Tibial artery (tissue), 4 donors: ENCODE measurements at places on chromosomes 13 and 19.

DNA sequence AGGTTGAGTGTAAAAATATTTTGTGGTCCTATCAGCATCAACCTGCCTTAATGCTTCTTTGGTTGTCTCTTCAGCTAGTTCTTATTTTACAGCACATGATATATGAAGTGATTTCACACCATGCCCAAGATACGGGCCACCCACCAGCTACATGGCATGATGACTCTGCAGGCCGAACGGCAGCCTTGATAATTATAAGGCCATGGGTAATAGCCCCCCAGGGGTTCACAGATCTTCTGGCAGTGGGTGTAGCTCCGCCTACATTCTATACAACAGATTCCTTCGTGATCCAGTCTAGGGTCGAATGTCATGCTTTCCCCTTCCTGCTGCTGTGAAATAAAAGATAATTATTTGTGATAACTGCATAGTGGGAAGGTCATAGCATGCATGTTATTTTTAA is 36.1 kb downstream of the CNMD start:
- H3K27ac ChIP-seq, result no peak overlapping the region
- H3K4me1 ChIP-seq, result no peaks in the 10 kb centered on the region
- no peak overlapping the region for H3K4me3 ChIP-seq
- DNase-seq, result no peak
- H3K27me3 ChIP-seq, result no peaks in the 10 kb centered on the region
- H3K36me3 ChIP-seq, result peaks cover 11% of the 10 kb centered on the region

GRCh38 chr19:43711751-43712355 is 4.0 kb upstream of the IRGC start:
- H3K36me3 ChIP-seq, result no peaks in the 10 kb centered on the region
- H3K27me3 ChIP-seq, result no peaks in the 10 kb centered on the region
- no peak overlapping the region for H3K4me3 ChIP-seq
- DNase-seq, result no peak
- H3K27ac ChIP-seq, result no peak overlapping the region
- H3K4me1 ChIP-seq, result no peaks in the 10 kb centered on the region

GRCh38 chr13:45538382-45538781 is 73.6 kb downstream of the COG3 start:
- DNase-seq, result no peak
- no peak overlapping the region for H3K4me3 ChIP-seq
- H3K36me3 ChIP-seq, result peaks cover 33% of the 10 kb centered on the region

DNA sequence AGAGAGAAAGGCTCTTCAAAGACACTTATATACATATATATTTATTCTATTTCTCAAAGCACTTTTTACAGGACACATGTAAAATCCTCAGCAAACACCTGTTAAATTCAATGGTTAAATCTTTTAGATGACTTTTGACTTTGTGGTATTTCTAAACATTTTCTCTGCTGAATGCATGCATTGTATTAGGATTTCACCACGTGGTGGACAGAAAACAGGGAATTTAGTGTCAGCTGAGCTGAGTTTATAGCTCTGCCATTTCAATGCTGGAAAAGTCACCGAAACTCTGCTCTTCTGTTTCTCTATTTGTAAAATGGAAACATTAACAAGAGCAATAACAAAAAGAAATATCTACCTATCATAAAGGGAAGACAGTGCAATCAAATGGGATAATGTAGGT is 375.6 kb downstream of the ENOX1 start:
- no peak for DNase-seq
- H3K4me1 ChIP-seq, result no peaks in the 10 kb centered on the region
- H3K4me3 ChIP-seq, result no peak overlapping the region
- H3K36me3 ChIP-seq, result no peaks in the 10 kb centered on the region
- no peaks in the 10 kb centered on the region for H3K27me3 ChIP-seq
- H3K27ac ChIP-seq, result no peak overlapping the region

GRCh38 chr19:50257141-50257540 is 53.7 kb downstream of the MYH14 start:
- no peaks in the 10 kb centered on the region for H3K27me3 ChIP-seq
- H3K4me3 ChIP-seq, result no peak overlapping the region
- no peak overlapping the region for H3K27ac ChIP-seq
- H3K4me1 ChIP-seq, result no peaks in the 10 kb centered on the region
- H3K36me3 ChIP-seq, result peaks cover 37% of the 10 kb centered on the region
- no peak for DNase-seq

DNA sequence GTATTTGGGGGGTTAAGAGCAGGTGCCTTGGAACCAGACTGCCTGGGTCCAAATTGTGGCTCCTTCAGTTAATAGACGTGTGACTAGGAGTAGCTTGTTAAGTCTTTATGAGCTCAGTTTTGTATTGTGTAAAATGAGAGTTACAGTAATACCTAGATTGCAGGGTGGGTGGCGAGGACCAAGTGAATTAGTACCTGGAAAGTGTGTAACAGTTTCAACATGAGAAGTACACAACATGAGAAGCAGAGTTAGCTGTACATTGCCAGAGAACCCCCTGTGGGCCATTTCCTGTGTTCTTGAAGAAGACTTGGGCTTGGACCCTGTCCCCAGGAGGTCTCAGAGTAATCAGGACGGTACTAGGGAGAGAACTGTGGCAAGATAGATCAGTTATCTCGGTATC is 36.8 kb downstream of the PPP2R1A start:
- no peak overlapping the region for H3K27ac ChIP-seq
- no peak overlapping the region for H3K4me3 ChIP-seq
- peaks cover 71% of the 10 kb centered on the region for H3K36me3 ChIP-seq
- no peak for DNase-seq
- H3K27me3 ChIP-seq, result no peaks in the 10 kb centered on the region

DNA sequence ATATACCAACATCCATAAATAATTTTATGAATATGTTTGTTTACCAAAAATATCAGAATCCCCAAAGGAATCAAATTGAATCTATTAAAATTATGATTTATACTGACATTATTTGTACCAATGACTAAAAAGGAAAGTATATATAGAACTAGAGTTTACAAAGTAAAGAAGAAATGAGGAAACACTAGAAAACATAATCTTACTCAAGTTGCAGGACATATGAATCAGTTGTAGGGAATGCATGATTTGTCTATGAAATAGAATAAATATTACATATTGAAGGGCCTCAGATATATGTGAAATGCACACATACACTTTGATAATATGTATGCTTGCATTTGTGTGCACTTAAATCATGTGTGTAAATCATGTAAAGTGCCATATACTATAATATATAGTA is 1466.4 kb downstream of the EFNB2 start:
- H3K36me3 ChIP-seq, result no peaks in the 10 kb centered on the region
- no peaks in the 10 kb centered on the region for H3K27me3 ChIP-seq
- H3K4me1 ChIP-seq, result no peaks in the 10 kb centered on the region
- H3K27ac ChIP-seq, result no peak overlapping the region
- no peak overlapping the region for H3K4me3 ChIP-seq
- no peak for DNase-seq

GRCh38 chr13:30078059-30078458 is 227.6 kb upstream of the UBL3 start:
- H3K4me1 ChIP-seq, result no peaks in the 10 kb centered on the region
- H3K36me3 ChIP-seq, result no peaks in the 10 kb centered on the region

- H3K27ac ChIP-seq, result no peak overlapping the region
- H3K36me3 ChIP-seq, result no peaks in the 10 kb centered on the region
- no peaks in the 10 kb centered on the region for H3K27me3 ChIP-seq
- no peak for DNase-seq
- H3K4me3 ChIP-seq, result no peak overlapping the region
- H3K4me1 ChIP-seq, result no peaks in the 10 kb centered on the region
Observed at GRCh38 chr19:31332096-31332495, 17.1 kb downstream of the TSHZ3 start.

DNA sequence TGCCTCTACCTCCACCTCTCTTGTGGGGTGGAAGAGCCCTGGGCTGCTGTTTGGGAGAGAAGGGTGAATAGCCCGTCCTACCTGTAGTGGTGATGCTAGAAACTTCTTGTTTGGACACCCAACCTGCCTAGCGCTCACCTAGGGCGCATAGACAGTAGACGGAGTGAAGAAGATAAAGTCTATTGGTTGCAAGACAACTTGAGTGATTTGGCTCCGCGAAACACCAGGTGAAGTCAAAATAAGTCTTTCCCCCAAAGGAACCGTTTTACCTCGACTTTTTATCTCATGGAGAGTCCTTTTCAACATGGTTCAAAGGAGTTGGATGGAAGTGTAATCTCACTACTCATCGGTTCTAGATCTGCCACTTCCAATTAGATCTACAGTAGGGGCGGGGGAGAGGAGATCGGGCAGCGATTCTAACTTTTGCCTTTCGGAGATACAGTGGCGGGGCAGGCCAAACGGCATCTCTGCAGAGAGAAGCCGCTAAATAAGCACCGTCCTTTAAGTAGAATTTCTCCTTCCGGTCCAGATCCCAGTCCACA is 694 bp upstream of the ZIC5 start:
- peaks cover 38% of the 10 kb centered on the region for H3K4me1 ChIP-seq
- no peak overlapping the region for H3K27ac ChIP-seq
- peaks cover 18% of the 10 kb centered on the region for H3K27me3 ChIP-seq

DNA sequence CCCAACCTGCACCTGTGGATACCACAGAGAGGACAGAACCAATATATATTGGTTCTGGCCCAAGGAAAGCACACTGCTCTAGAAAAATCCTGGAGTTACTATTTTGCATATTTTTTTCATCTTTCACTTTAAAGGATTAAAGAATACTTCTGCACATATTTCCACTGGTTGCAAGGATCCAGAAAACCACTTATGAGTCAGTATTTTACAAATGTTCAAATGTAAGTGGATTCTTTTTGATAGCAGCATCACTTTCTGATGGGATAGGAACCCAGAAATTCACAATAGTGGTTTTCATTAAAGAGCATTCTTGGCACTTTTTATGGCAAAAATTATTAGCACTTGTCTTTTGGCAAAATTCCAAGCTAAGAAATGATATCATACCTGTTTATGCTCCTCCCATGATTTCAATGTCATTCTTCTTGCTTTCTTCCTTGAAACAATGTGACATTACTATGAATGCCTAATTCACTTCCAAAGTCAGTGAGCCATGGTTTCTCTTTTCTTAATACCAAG is 38.2 kb downstream of the MZT1 start:
- no peak overlapping the region for H3K27ac ChIP-seq
- no peaks in the 10 kb centered on the region for H3K36me3 ChIP-seq
- no peak for DNase-seq
- no peaks in the 10 kb centered on the region for H3K27me3 ChIP-seq
- H3K4me3 ChIP-seq, result no peak overlapping the region
- no peaks in the 10 kb centered on the region for H3K4me1 ChIP-seq

- H3K36me3 ChIP-seq, result peaks cover 24% of the 10 kb centered on the region
- no peaks in the 10 kb centered on the region for H3K27me3 ChIP-seq
- no peaks in the 10 kb centered on the region for H3K4me1 ChIP-seq
- H3K4me3 ChIP-seq, result no peak overlapping the region
- no peak for DNase-seq
Observed at GRCh38 chr19:49807058-49807903, 5.8 kb downstream of the FUZ start.

DNA sequence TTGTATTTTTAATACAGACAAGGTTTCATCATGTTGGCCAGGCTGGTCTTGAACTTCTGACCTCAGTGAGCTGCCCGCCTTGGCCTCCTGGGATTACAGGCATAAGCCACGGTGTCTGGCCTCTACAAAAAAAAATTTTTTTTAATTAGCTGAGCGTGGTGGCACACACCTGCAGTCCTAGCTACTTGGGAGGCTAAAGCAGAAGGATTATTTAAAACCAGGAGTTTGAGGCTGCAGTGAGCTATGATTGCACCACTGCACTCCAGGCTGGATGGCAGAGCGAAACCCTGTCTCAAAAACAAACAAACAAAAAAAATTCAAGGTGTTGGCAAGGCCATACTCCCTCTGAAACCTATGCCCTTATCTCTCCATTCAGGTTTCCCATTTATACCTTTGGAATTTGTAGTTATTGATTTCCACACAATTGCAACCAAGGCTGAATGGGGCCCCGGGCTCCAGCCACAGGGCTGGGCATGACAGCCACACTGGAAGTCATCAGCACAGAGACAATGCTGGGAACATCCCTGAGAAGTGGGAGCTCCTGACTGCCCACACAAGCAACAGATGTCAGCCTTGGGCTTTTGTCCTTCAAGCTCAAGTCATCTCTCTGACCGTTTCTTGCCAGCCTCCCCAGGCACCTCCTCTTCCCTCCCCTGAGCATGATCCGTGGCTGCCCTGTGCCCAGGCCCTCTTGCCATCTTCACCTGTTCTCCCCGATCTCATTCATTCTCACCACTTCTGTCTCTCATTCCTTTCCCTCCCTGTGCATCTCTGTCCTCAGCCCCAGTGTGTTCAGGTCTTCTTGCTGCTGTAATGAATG is 27.2 kb upstream of the CALM3 start:
- H3K27me3 ChIP-seq, result no peaks in the 10 kb centered on the region
- H3K4me1 ChIP-seq, result no peaks in the 10 kb centered on the region
- H3K27ac ChIP-seq, result no peak overlapping the region

- H3K27me3 ChIP-seq, result no peaks in the 10 kb centered on the region
- H3K4me3 ChIP-seq, result no peak overlapping the region
- H3K27ac ChIP-seq, result no peak overlapping the region
- no peaks in the 10 kb centered on the region for H3K4me1 ChIP-seq
- no peak for DNase-seq
Observed at GRCh38 chr13:80312012-80312704, 28.8 kb downstream of the SPRY2 start.

GRCh38 chr13:51721496-51721895 is 82.5 kb downstream of the DHRS12 start:
- H3K27ac ChIP-seq, result peak overlapping the region; percentile 53
- H3K27me3 ChIP-seq, result no peaks in the 10 kb centered on the region
- H3K4me1 ChIP-seq, result peaks cover 45% of the 10 kb centered on the region
- H3K4me3 ChIP-seq, result no peak overlapping the region

DNA sequence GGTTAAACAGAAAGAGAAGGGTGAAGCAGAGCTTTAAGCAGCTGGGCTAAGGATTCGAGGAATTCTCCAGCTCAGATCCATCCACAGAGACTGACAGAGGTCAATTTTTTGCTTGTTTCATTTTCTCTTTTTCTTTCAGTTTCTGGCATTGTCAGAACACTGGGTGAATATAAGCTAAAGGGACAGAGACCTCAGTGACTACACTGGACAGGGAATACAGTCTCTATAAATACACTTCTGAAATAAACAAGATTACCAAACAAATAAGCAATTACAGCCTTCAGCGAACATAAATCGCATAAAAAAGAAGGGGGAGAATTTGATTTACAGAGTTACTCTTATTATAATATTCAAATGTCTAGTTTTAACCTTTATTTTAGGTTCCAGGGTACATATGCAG is 3.7 kb upstream of the ZNF441 start:
- no peaks in the 10 kb centered on the region for H3K4me1 ChIP-seq
- no peaks in the 10 kb centered on the region for H3K36me3 ChIP-seq
- H3K27ac ChIP-seq, result no peak overlapping the region

DNA sequence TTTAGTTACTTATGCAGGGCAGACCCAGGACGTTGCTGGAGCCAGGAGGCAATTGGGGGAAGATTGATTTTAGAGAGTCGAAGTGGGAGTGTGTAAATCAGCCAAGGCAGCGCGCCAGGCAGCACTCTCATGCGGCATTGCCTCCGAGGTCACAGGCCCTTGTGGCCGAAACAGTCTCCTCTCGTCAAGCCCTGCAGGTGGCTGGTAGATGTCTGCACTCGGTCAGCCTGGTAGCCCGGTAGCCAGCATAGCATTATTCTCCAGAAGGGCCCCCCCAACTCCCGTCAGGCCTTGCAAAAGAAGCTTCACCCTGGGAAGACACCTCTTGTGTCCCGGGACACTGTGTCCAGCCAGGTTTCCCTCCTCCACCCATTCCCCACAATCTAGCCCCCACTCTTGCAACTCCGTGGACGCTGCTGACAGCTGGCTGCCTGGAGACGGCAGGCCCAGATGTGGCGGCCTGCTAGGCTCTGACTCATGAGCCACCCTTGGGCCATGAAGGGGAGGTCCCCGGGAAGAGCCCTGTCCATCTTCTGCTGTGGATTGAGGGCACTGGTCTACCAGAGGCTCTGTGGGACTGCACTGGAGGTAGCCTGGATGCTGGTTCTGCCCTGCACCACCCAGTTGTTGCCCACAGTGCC is 2.6 kb upstream of the PEPD start:
- H3K4me1 ChIP-seq, result no peaks in the 10 kb centered on the region
- no peak overlapping the region for H3K4me3 ChIP-seq
- peaks cover 33% of the 10 kb centered on the region for H3K27me3 ChIP-seq
- DNase-seq, result no peak
